Activated naive CD8-positive, alpha-beta T cell treated with anti-CD3 and anti-CD28 coated beads, Interleukin-2, amount 10 ng/mL, durations not matched to agents 7 days and 5 days (primary cell): ENCODE measurements at places on chromosomes 5 and 9. TPM values are rescaled to one million over a fixed set of nuclear protein-coding genes. Genes with fewer than 3 reads are reported as not detected.

CA9 gene
- total RNA-seq: 1.2 TPM

GRCh38 chr5:40428126-40428525 lies 251.6 kb upstream of the PTGER4 start:
- H3K27me3 ChIP-seq: no peaks in the 10 kb centered on the region
- H3K36me3 ChIP-seq: peaks cover 43% of the 10 kb centered on the region
- H3K27ac ChIP-seq: peak overlapping the region; percentile 94
- no peak for DNase-seq
- peaks cover 35% of the 10 kb centered on the region for H3K4me1 ChIP-seq

SPATA31C1 gene
- not detected for total RNA-seq

DNA sequence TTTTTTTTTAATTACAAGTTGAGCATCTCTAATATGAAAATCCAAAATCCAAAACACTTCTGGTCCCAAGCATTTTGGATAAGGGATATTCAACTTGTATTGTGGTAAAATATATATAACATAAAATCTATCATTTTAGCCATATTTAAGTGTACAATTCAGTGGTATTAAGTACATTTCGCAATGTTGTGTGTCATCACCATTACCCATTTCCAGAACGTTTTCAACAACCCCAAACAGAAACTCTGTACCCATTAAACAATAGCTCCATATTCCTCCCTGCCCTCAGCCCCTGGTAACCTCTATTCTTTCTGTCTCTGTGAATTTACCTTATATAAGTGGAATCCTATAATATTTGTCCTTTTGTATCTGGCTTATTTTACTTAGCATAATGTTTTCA lies 24.9 kb downstream of the TICAM2 start:
- DNase-seq: no peak
- peaks cover 7% of the 10 kb centered on the region for H3K27me3 ChIP-seq
- H3K4me1 ChIP-seq: no peaks in the 10 kb centered on the region
- no peak overlapping the region for H3K4me3 ChIP-seq
- H3K36me3 ChIP-seq: peaks cover 2% of the 10 kb centered on the region
- no peak overlapping the region for H3K27ac ChIP-seq

DNA sequence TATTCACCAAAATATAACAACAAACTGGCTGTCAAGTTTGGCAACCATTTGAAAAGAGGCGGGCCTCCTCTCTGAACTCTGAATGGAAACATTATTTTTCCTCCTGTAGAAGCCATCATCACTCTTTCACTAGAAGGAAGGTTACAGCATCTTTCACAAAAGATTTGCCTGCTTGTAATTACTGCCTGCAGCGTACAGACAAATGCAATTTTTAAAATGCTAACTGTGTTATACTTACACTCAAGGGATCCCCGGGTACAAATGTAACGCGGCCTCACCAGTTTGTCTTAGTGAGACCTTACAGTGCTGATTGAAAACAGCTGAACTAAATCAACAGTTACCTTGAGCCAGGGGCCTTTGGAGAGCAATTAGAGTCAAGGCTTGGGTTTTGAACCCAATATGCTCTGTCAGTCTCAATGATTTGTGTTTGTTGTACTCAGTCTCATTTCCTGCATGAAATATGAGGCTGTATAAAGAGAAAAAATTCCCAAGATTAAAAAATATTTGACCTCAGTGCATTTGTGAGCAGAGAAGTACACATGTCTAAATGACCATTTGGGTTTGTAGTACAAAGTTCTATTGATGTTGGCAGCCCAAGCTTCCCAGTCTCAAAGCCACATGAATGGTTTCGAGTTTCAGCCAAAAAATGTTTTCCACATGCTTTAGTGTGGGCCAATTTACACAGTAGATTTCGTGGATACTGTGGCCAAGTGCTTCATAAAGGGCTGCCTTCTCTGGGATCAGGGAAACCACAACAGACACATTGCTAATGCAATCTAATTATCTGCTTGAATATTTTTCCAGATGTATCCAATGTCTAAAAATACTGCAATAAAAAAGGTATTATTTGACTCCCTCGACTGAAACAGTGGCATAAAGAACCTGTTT lies 500.0 kb downstream of the SPATA31D1 start:
- no peaks in the 10 kb centered on the region for H3K4me1 ChIP-seq
- no peaks in the 10 kb centered on the region for H3K27me3 ChIP-seq
- no peak overlapping the region for H3K27ac ChIP-seq
- no peak for DNase-seq

DNA sequence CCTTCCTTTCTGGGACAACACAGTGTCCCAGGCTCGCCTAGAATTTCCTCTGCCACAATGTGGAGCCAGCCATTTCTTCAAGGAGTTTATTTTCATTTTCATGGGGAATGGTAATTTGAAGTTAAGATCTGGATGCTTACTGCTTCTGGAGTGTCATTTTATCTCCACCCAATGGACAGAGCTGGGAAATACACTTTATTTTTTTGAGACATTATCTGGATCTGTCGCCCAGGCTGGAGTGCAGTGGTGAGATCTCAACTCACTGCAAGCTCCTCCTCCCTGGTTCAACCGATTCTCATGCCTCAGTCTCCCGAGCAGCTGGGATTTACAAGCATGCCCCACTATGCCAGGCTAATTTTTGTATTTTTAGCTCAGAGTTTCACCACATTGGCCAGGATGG lies 12.7 kb upstream of the THG1L start:
- no peaks in the 10 kb centered on the region for H3K27me3 ChIP-seq
- H3K36me3 ChIP-seq: peaks cover 7% of the 10 kb centered on the region
- no peak overlapping the region for H3K4me3 ChIP-seq
- no peak for DNase-seq
- peaks cover 18% of the 10 kb centered on the region for H3K4me1 ChIP-seq

- no peak overlapping the region for H3K27ac ChIP-seq
- no peak overlapping the region for H3K4me3 ChIP-seq
- no peaks in the 10 kb centered on the region for H3K4me1 ChIP-seq
- peaks cover 3% of the 10 kb centered on the region for H3K27me3 ChIP-seq
- no peak for DNase-seq
Observed at GRCh38 chr5:57720656-57721055, 238.0 kb upstream of the ACTBL2 start.

GRCh38 chr9:128259156-128259555 lies 16.7 kb downstream of the GOLGA2 start:
- DNase-seq: no peak
- H3K4me1 ChIP-seq: no peaks in the 10 kb centered on the region
- H3K27ac ChIP-seq: no peak overlapping the region
- H3K36me3 ChIP-seq: peaks cover 17% of the 10 kb centered on the region
- H3K4me3 ChIP-seq: no peak overlapping the region
- no peaks in the 10 kb centered on the region for H3K27me3 ChIP-seq

DNA sequence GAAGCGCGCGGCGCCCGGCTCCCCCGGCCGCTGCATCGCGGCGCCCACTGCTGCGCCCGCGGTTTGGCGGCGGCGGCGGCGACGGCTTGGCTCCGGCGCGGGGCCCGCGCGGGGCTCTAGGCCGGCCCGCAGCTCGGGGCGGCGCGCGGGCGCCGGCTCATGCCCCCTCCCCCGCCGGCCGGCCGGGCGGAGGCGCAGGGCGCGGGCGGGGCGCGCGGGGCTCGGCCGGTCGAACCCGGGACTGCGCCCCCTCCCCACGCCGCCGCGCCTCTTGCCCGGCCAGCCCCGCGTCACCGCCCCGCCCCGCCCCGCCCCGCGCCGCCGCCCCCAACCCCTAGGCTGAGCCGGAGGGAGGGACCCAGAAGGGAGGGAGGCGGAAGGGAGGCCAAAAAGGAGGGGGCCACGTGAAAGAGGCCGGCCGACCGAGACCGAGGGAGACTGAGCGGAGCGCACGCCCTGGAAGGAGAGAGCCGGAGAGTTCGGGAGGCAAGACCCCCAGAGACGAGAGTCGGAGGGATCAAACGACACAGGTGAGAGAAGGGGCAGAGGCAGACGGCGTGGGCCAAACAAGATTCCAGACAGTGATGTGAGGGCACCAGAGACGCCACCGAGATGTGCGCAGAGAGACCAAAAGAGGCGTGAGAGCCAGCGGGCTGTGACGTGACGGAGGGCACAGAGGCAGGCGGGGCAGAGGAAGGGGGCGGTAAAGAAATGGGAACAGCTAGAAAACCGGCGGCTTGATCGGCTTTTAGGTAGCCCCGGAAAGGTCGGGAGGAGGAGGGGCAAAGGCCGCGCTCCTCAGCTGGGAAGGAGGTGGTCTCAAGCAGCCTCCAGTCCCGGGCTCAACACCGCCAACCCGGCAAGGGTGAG lies at the start of gene BARX1:
Gene BARX1 (minus strand): TSS at position 245 of the 870 bp plus-strand sequence. CDS start 209 bp downstream, at position 36.
- peaks cover 7% of the 10 kb centered on the region for H3K36me3 ChIP-seq
- peak within 1 kb of the TSS; percentile 84 for H3K4me3 ChIP-seq
- peak within 1 kb of the TSS; percentile 9 for H3K27ac ChIP-seq

GRCh38 chr9:114921171-114921570 lies 9.2 kb downstream of the TNFSF8 start:
- H3K36me3 ChIP-seq: peaks cover 76% of the 10 kb centered on the region
- no peaks in the 10 kb centered on the region for H3K27me3 ChIP-seq
- DNase-seq: no peak
- H3K4me3 ChIP-seq: peak overlapping the region; percentile 44
- H3K4me1 ChIP-seq: peaks cover 80% of the 10 kb centered on the region

DNA sequence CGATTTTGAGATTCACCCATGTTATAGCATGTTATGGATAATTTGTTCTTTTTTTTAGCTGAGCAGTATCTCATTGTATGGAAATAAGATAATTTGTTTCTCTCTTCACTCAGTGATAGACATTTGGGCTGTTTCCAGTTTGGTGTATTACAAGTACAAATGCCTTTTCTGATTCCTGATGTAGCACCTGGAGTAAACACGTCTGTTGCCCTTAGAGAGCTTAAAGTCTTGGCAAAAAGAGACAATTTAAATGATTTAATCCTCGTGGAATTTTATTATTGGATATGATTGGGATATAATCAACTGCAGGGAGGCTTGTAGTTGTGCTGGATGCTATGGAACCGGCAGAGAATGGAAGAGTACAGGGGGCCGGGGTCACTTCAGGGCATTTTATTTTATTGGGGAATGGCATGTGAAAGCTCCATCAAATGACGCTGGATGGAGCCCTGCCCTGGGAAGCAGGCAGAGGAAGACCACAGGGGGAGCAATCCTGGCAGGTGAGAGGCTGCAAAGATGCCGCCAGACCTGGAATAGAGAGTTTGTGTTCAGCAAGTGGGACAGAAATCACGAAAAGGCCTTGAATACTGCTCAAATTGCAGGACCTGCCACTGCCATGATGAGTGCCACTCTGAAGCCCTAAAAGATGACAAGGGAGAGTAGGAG lies 31.0 kb upstream of the TGFBI start:
- H3K27me3 ChIP-seq: peaks cover 7% of the 10 kb centered on the region
- H3K4me3 ChIP-seq: no peak overlapping the region
- H3K36me3 ChIP-seq: no peaks in the 10 kb centered on the region
- H3K4me1 ChIP-seq: no peaks in the 10 kb centered on the region
- H3K27ac ChIP-seq: no peak overlapping the region

TLX3 gene
- total RNA-seq: not detected

GRCh38 chr5:14925326-14925725 lies 53.7 kb upstream of the ANKH start:
- H3K27me3 ChIP-seq: peaks cover 2% of the 10 kb centered on the region
- no peaks in the 10 kb centered on the region for H3K36me3 ChIP-seq
- H3K4me1 ChIP-seq: peaks cover 20% of the 10 kb centered on the region
- DNase-seq: no peak
